Coronary artery (tissue), 2 donors: ENCODE measurements at places on chromosomes 6 and 20.
A peak's percentile ranks its signal among the peaks of the same experiment; 100 is the strongest.

GRCh38 chr6:89510393-89510792 lies 77.4 kb downstream of the ANKRD6 start:
- DNase-seq = no peak

- peak; percentile 61 for DNase-seq
Measured at GRCh38 chr20:49578436-49578835, 10.5 kb upstream of the PTGIS start.

DNA sequence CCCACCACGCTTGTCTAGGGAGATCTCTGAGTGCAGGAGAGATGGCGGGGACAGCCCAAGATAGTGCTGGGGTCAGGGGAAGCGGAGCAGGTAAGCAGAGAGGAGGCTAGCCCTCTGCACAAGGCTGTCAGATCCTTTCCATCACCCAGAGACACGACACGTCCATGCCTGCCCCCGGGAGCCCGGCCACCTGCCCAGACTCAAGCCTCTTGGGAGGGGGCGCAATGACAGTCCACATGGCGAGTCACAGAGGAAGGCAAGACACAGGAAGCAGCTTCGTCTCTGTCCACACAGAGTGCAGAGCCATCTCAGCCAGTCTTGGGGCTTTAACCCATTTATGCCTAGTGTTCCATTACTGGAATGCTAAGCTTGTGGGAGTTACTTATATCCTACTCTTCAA lies 78.4 kb downstream of the PREX1 start:
- DNase-seq = no peak

GRCh38 chr20:54491506-54491905 lies 16.1 kb downstream of the DOK5 start:
- no peak for DNase-seq

GRCh38 chr6:139370283-139370998 lies 4.0 kb downstream of the CITED2 start:
- DNase-seq = no peak

GRCh38 chr20:34090645-34091044 lies 21.4 kb downstream of the EIF2S2 start:
- no peak for DNase-seq

DNA sequence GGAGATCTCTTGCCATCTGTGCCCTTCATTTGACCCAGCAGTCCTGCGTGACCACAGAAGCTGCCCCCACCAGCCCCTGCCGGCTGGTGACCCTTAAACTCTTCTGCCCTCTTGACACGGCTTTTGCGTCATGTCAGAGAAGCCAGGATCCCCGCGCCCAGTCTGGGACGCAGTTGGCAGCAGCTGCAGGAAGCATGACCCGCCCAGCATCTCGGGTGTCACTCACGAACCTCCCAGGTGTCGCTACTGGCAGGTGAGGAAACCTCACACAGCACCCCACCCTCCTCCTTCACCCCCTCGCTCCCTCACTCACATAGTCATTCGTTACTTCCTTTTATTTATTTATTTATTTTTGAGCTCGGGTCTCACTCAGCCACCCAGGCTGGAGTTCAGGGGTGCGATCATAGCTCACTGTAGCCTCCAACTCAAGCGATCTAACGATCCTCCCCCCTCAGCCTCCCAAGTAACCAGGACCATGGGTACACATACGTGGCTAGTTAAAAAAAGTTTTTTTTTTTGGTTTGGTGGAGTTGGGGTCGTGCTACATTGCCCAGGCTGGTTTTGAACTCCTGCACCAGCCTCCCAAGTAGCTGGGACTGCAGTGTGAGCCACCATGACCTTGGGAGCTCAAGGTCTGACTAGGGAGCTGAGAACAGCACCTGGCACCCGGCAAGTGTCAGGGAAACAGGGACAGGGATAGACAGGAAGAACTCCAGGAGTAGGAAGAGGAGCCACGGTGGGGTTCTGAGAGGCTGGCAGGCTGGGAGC lies 14.1 kb upstream of the SPDEF start:
- DNase-seq = no peak

GRCh38 chr20:18279242-18279641 lies 9.1 kb upstream of the ZNF133 start:
- no peak for DNase-seq

DNA sequence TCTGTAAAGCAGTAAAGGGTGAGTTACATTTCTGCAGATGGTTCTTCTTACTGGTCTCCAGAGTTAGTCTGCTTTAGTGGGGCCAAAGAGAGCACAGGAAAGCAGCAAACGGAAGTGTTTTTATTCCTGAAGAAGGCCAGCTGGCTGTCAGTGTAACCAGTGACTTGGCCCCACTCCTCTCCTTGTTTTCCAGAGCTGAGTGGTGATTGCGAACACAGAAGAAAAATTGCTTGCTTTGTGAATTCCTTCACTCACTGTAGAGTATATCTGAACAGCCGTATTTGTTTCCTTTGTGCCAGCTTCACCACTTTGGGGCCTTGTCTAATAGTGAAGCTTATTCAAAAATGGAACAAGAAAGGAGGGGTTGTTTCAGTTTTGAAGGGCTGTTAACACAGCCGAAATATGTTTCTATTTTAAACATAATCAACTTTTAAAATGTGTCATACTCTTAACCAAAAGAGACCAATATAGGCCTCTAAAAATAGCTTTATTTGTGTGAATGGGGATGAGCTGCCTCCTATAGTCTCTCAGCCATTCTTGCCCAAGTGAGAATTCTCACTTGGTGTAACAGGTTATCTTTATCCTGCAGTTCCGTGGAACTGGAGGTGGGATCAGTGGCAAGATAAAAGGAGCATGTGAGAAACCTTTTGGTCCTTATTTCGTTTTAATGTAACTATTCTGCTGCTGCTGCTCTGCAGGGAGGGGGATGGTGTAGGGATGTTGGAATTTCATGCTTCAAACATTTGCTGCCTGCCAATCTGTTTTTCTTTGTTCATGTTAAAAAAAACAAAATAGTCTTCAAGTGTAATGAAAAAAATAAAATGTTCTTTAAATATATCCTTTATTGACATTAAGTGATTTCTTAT lies 37.8 kb downstream of the ZC2HC1B start:
- DNase-seq = no peak

GRCh38 chr20:48246061-48246790 lies 460.9 kb upstream of the SULF2 start:
- no peak for DNase-seq

GRCh38 chr6:5704708-5705107 lies 302.0 kb downstream of the NRN1 start:
- no peak for DNase-seq

- no peak for DNase-seq
Measured at GRCh38 chr6:117498159-117498558, 15.7 kb downstream of the DCBLD1 start.

GRCh38 chr6:96899019-96899418 lies 1.3 kb upstream of the NDUFAF4 start:
- no peak for DNase-seq

DNA sequence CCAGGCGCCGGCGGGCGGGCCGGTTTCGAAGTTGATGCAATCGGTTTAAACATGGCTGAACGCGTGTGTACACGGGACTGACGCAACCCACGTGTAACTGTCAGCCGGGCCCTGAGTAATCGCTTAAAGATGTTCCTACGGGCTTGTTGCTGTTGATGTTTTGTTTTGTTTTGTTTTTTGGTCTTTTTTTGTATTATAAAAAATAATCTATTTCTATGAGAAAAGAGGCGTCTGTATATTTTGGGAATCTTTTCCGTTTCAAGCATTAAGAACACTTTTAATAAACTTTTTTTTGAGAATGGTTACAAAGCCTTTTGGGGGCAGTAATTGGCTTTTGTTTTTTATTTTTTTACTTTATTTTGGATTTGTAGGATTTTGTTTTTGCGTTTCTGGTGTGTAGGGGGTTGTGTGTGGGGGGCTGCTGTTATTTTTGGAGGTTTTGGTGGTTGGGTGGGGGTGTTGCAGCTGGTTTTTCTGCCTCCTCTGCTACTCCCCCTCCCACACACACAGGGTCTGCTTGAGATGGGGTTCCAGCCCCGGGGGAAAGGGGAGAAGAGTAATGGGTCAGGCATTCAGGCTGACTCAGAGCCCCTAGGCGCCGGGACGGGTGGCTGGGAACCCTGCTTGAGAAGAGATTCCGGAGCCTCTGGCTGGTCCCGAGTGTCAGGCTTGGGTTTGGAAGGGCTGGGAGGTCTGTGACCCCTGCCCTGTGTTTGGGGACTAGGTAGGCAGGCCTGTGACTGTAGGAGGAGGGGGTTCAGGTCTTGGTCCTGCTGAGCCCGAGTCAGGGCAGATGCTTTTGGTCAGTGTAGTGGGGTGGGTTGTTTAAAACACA lies 2.0 kb downstream of the CEBPB start:
- DNase-seq = peak; percentile 90

- no peak for DNase-seq
Measured at GRCh38 chr6:92753956-92754355, 665.4 kb downstream of the EPHA7 start.

GRCh38 chr6:150666071-150666470 lies 66.4 kb downstream of the PLEKHG1 start:
- no peak for DNase-seq

DNA sequence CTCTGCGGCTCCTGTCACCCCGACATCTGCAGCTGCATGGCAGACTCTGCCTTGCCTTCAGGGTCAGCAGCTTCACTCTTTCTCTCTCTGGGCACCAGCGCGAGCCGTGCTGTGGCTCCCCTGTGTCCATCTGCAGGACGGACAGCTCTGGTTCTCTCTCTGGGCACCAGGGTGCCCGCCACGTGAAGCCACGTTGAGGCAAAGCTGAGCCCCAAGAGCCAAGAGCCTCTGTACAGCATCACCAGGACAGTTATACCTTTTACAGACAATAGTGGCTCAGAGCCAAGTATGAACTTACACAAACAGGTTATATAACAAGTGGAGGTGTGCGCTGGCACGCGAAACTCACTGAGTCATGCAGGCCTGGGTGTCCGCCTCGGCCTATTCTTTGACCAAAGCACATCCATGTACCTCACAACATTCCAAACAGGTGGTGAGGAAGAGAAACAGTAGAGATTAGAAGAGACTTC lies 50.8 kb downstream of the FAM50B start:
- DNase-seq = no peak

GRCh38 chr6:11208854-11209253 lies 23.6 kb downstream of the NEDD9 start:
- no peak for DNase-seq

DNA sequence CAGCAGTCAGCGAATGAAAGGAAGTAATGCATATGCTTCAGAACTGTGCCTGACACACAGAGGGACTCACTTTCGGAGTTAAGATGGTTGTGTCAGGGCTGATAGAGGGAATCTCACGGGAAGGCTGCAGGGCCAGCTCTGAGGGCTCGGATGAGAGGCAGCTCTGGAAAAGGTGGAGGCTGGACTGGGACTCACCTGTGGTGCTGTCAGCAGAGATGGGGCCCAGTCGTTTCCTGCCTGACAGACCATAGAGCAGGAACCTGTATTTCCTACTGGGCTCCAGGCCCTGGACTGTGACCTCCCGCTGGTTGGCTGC lies 9.3 kb downstream of the CYP21A2 start:
- no peak for DNase-seq

DNA sequence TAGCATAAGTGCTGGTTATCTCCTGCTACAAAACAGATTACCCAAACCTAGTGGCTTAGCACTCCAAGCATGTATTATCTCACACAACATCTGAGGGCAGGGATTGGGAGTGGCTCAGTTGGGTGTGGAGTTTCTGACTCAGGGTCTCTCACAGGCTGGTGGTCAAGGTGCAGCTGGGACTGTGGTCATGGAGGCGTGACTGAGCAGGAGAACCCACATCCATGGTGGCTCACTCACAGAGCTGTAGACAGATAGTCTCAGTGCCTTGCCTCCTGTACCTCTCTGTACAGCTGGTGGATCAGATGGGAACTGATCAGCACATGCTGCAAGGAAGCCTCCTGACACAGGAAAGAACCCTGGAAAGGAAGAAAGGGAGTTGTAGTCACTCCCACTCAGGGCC lies 83.1 kb upstream of the CST7 start:
- DNase-seq = no peak

DNA sequence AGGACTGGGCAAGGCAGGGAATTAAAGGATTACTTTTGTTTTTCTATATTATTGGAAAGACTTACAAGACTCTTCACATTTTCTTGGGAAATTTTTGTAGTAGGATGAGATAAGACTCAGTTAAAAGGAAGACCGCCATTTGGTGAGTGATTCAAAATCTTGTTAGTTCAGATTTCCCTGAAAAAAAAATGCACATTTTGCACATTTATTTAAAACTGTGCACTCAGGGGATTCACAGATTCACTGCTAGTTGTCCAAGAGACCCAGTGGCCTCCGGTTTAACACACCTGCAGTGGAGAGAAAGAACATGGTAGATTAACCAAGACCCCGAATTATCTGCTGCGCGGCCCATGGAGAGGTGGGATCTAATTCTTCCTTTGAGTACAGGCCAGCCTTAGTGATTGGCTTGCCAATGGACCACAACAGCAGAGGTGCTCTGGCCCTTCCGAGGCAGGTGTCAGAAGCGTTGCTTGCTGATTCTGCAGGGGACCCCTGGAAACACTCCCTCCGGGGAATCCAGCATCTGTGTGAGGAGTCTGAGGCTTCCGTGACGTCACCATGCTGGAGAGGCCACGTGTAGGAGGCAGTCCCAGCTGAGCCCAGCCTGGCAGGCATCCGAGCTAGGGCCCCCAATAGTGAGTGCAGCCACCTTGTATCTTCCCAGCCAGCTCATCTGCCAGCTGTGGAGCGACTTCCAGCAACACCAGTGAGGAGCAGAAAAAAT lies 68.9 kb downstream of the ZNF217 start:
- no peak for DNase-seq

- DNase-seq = peak; percentile 77
Measured at GRCh38 chr6:170290296-170291128, at the start of gene DLL1. Gene DLL1, minus strand, starts transcription at chr6:170291078. Its CDS starts 939 bp downstream, at chr6:170290139.

GRCh38 chr20:8271727-8272126 lies 139.7 kb downstream of the PLCB1 start:
- no peak for DNase-seq

GRCh38 chr6:109465772-109466171 lies 10.2 kb upstream of the MICAL1 start:
- no peak for DNase-seq
